ENCODE measurements at places on chromosomes 16 and 17. TPM values are rescaled to one million over a fixed set of nuclear protein-coding genes. Genes with fewer than 3 reads are reported as not detected.

NLK gene
- 35.7 TPM for polyA plus RNA-seq

ATP6V0D1 gene
- 31.9 TPM for polyA plus RNA-seq

DNA sequence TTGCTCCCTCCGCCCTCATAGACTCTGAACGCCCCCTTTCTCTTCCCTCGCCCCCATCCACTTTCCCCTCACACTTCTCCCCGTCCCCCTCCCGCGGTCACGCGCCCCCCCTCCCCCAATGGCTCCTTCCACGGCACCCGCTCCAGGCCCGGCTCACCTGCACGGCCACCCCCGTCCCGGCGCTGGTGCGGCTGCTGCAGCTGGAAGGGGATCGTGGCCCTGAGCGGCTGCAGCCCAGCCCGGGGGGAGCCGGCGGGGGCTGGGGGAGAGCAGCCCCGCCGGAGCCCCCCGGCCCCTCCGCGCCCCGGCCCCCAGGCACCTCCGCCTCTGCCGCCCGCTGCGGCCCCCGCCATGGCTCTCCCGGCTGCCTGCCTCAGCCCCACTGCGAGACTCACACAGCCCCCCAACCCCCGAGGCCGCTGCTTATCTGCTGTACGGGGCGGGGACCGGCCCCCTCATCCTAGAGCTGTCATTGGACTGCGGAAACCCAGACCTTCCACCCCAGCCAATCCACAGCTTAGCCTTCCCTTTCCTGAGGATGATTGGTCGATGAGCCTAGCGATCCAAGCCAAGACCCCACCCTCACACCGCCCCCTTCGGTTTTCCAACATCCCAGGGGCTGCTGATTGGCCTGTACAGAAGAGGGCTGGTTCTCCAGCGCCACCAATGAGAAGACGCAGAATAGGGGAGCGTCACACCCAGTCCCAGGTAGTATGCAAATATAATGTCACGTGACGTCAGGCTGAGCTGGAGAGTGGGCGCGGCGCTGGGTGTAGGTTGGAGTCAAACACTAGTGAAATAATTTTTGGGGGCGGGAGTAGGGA lies at the start of gene FAM117A:
FAM117A (minus strand) TSS at position 397 of the 824 bp plus-strand sequence; CDS start at position 353, 44 bp downstream.
- H3K27ac ChIP-seq: no peak within 1 kb of the TSS
- H3K27me3 ChIP-seq: no peaks in the 10 kb centered on the region
- DNase-seq: peak; percentile 99

GRCh38 chr17:27504188-27504995 lies 48.1 kb downstream of the KSR1 start:
- H3K4me3 ChIP-seq: no peak overlapping the region
- no peaks in the 10 kb centered on the region for H3K4me1 ChIP-seq
- no peak for DNase-seq
- H3K27me3 ChIP-seq: no peaks in the 10 kb centered on the region

CACNG5 gene
- polyA plus RNA-seq: not detected

GRCh38 chr17:10724546-10725195 lies 5.2 kb downstream of the TMEM220 start:
- DNase-seq: no peak
- H3K4me1 ChIP-seq: peaks cover 7% of the 10 kb centered on the region
- no peaks in the 10 kb centered on the region for H3K27me3 ChIP-seq
- H3K4me3 ChIP-seq: no peak overlapping the region
- H3K36me3 ChIP-seq: no peaks in the 10 kb centered on the region

- no peaks in the 10 kb centered on the region for H3K36me3 ChIP-seq
- no peaks in the 10 kb centered on the region for H3K27me3 ChIP-seq
- H3K4me3 ChIP-seq: peak overlapping the region; percentile 83
- peak; percentile 48 for DNase-seq
These were observed 833 bp downstream of the WSCD1 start for GRCh38 chr17:6070913-6071511.

TP53TG3B gene
- polyA plus RNA-seq: not detected

- no peaks in the 10 kb centered on the region for H3K4me1 ChIP-seq
- no peak overlapping the region for H3K4me3 ChIP-seq
- no peaks in the 10 kb centered on the region for H3K36me3 ChIP-seq
- H3K27ac ChIP-seq: no peak overlapping the region
- H3K27me3 ChIP-seq: no peaks in the 10 kb centered on the region
- no peak for DNase-seq
These were observed 112.7 kb downstream of the NPIPB5 start for GRCh38 chr16:22623351-22623781.

DNA sequence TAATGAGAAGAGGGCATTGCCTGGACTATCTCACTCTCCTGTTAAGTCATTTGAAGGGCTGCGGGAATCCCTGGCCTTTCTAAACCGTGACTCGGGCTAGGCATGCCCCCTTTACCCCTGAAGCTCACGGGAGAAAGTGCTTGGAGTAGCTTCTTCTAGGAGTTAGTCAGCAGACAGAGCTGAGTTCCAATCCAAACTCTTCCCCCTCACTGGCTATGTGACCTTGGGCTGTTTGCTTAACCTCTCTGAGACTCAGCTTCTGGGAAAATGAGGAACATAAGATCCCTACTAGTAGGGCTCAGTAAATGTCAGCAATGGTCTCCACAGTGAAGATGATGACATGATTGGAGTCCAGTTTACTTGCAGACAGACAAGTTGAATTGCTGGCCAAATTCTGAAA lies 5.7 kb upstream of the B9D1 start:
- no peak overlapping the region for H3K4me3 ChIP-seq
- no peaks in the 10 kb centered on the region for H3K27me3 ChIP-seq
- H3K4me1 ChIP-seq: peaks cover 2% of the 10 kb centered on the region
- no peaks in the 10 kb centered on the region for H3K36me3 ChIP-seq

DNA sequence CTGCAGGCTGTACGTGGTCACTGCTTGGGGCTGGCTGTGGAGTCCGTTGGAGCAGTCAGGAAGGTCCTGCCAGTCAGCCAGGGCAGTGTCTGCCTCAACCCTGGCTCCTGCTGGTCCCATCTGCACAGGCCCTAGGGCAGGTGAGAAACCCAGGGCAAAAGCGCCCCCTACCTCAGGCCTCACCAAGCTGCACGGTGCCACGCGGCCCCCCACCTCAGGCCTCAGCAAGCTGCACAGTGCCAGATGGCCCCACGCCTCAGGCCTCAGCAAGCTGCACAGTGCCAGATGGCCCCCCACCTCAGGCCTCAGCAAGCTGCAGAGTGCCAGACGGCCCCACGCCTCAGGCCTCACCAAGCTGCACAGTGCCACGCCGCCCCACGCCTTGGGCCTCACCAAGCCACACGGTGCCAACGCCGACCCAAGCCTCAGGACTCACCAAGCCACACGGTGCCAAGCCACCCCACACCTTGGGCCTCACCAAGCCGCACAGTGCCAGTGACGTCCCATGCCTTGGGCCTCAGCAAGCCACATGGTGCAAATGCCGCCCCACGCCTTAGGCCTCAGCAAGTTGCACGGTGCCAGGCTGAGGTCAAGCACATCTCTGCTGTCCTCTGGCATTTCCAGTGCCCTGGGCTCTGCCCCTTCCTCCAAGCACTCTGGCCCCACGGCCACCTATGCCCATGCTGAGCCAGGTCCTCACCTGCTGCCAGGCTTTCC lies 5.5 kb downstream of the TMEM204 start:
- H3K36me3 ChIP-seq: peaks cover 34% of the 10 kb centered on the region
- no peak overlapping the region for H3K27ac ChIP-seq
- no peak overlapping the region for H3K4me3 ChIP-seq
- peak; percentile 83 for DNase-seq
- no peaks in the 10 kb centered on the region for H3K27me3 ChIP-seq
- H3K4me1 ChIP-seq: peaks cover 51% of the 10 kb centered on the region

PEMT gene
- 141 TPM for polyA plus RNA-seq

- no peak for DNase-seq
- H3K4me3 ChIP-seq: no peak overlapping the region
- peaks cover 37% of the 10 kb centered on the region for H3K36me3 ChIP-seq
These were observed 7.0 kb downstream of the EFTUD2 start for GRCh38 chr17:44892250-44892649.

DNA sequence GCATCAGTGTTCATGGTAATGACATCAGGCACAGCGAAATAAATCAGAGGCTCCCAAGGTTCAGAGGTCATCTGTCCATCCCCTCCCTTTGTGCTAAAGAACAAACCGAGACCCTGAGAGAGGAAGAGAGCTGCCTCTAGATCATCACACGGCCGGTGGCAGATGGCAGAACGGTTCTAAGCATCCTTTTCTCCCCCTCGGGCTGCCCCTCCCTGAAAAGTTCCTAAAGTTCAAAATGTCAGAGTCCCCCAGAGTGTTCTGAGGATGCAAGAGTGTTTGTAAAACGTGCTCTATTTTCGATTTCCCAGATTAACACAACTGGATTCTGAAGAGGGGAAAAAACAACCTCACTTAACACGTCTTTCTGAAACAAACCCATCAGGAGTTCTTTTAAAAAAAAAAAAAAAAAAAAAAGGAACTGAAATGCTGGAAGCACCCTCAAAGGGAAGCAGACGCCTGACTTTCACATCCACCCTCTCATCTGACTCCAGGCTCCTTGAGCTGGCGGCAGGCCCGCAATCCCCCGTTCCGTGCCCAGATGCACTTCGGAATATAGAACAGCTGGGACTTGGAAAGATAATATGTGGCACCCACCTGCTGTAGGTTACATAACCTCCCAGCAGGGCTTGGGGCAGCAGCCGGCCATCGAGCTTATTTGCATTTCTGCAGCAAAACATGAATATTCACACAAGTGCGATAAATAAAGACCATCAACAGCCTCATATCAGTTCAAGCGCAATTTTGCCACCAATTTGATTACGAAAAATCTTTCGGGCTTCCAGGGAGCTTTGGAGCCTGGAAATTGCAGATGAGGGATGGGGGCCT lies 115.5 kb upstream of the SMURF2 start:
- H3K36me3 ChIP-seq: no peaks in the 10 kb centered on the region
- H3K4me1 ChIP-seq: peaks cover 39% of the 10 kb centered on the region
- no peaks in the 10 kb centered on the region for H3K27me3 ChIP-seq
- H3K4me3 ChIP-seq: no peak overlapping the region
- no peak for DNase-seq
- H3K27ac ChIP-seq: peak overlapping the region; percentile 71

TOM1L2 gene
- 46.5 TPM for polyA plus RNA-seq

GRCh38 chr17:42541041-42541833 lies 5.2 kb downstream of the NAGLU start:
- no peaks in the 10 kb centered on the region for H3K36me3 ChIP-seq
- no peak overlapping the region for H3K4me3 ChIP-seq
- H3K27ac ChIP-seq: no peak overlapping the region
- H3K4me1 ChIP-seq: peaks cover 12% of the 10 kb centered on the region
- no peak for DNase-seq

GRCh38 chr17:38439436-38439835 lies 11.2 kb downstream of the ARHGAP23 start:
- no peak overlapping the region for H3K27ac ChIP-seq
- H3K4me3 ChIP-seq: no peak overlapping the region
- H3K27me3 ChIP-seq: no peaks in the 10 kb centered on the region
- H3K36me3 ChIP-seq: no peaks in the 10 kb centered on the region
- no peak for DNase-seq

- H3K27ac ChIP-seq: no peak overlapping the region
- no peak for DNase-seq
- peaks cover 1% of the 10 kb centered on the region for H3K4me1 ChIP-seq
These were observed 26.0 kb downstream of the FA2H start for GRCh38 chr16:74748616-74749026.

GRCh38 chr17:3167574-3167973 lies 29.7 kb upstream of the OR1A2 start:
- H3K4me3 ChIP-seq: no peak overlapping the region
- H3K4me1 ChIP-seq: no peaks in the 10 kb centered on the region
- peaks cover 5% of the 10 kb centered on the region for H3K27me3 ChIP-seq
- no peak for DNase-seq
- no peaks in the 10 kb centered on the region for H3K36me3 ChIP-seq

DNA sequence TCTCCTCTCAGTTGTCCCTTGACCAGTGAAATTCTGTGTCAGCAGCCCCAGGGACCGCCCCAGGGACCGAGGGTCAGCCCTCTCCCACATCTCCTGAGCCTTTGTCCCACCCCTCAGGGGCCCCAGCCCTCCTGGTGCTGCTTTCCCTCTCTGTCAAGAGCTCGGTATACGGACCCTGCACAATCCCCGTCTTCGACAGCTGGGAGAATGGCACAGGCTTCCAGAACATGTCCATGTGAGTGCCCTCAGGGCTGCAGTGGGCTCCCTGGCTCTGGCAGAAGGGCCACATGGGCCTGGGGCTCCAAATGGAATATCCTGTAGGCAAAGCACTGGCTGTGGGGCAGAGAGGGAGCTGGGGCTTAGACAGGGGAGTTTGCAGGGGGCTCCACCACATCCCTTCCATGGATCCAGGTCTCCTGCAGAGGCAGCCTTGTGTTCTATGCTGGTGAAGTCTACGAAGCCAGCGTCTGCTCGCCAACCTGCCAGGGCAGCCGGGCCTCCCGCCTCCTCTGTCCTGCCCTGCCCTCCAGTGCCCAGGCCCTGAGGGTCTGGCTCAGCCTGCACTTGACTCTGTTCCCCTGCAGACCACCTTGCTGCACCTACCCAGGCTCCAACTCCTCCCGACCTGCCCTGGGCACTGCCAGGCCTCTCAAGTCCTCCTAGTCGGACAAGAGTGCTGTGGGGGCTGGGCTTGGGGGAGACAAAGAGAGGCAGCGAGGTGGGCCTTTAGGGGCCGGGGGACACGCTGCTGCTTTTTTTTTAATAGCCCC lies 28.0 kb downstream of the ADGRG5 start:
- H3K27ac ChIP-seq: no peak overlapping the region
- H3K4me1 ChIP-seq: no peaks in the 10 kb centered on the region
- no peak for DNase-seq
- H3K27me3 ChIP-seq: no peaks in the 10 kb centered on the region

- no peak overlapping the region for H3K27ac ChIP-seq
- peaks cover 12% of the 10 kb centered on the region for H3K4me1 ChIP-seq
- H3K36me3 ChIP-seq: no peaks in the 10 kb centered on the region
- no peak for DNase-seq
These were observed 4.2 kb downstream of the SOCS1 start for GRCh38 chr16:11251525-11252481.

- H3K36me3 ChIP-seq: no peaks in the 10 kb centered on the region
- H3K27ac ChIP-seq: peak overlapping the region; percentile 85
- DNase-seq: no peak
- no peaks in the 10 kb centered on the region for H3K27me3 ChIP-seq
- H3K4me3 ChIP-seq: no peak overlapping the region
These were observed 11.0 kb upstream of the CENPT start for GRCh38 chr16:67858500-67858899.

Data from adrenal gland (tissue), 19 donors.